Naive thymus-derived CD4-positive, alpha-beta T cell (primary cell): ENCODE measurements at places on chromosomes 2 and 18.
A peak's percentile ranks its signal among the peaks of the same experiment; 100 is the strongest.

- no peaks in the 10 kb centered on the region for H3K4me1 ChIP-seq
- H3K27me3 ChIP-seq: peaks cover 3% of the 10 kb centered on the region
- no peak overlapping the region for H3K4me3 ChIP-seq
- H3K27ac ChIP-seq: no peak overlapping the region
- no peaks in the 10 kb centered on the region for H3K36me3 ChIP-seq
Measured at GRCh38 chr18:46445522-46446313, 211.3 kb downstream of the LOXHD1 start.

GRCh38 chr2:170812710-170813600 lies 3.7 kb upstream of the GAD1 start:
- H3K27ac ChIP-seq: no peak overlapping the region
- DNase-seq: peak; percentile 57
- peaks cover 24% of the 10 kb centered on the region for H3K4me1 ChIP-seq
- H3K4me3 ChIP-seq: no peak overlapping the region
- H3K36me3 ChIP-seq: no peaks in the 10 kb centered on the region

- DNase-seq: no peak
- H3K4me3 ChIP-seq: no peak overlapping the region
- H3K27ac ChIP-seq: no peak overlapping the region
- no peaks in the 10 kb centered on the region for H3K4me1 ChIP-seq
Measured at GRCh38 chr2:71503837-71504236, 50.5 kb downstream of the DYSF start.

GRCh38 chr2:9430316-9431293 lies 7.2 kb downstream of the CPSF3 start:
- no peak for DNase-seq
- no peaks in the 10 kb centered on the region for H3K27me3 ChIP-seq
- H3K36me3 ChIP-seq: peaks cover 4% of the 10 kb centered on the region
- no peaks in the 10 kb centered on the region for H3K4me1 ChIP-seq
- no peak overlapping the region for H3K4me3 ChIP-seq
- H3K27ac ChIP-seq: no peak overlapping the region

DNA sequence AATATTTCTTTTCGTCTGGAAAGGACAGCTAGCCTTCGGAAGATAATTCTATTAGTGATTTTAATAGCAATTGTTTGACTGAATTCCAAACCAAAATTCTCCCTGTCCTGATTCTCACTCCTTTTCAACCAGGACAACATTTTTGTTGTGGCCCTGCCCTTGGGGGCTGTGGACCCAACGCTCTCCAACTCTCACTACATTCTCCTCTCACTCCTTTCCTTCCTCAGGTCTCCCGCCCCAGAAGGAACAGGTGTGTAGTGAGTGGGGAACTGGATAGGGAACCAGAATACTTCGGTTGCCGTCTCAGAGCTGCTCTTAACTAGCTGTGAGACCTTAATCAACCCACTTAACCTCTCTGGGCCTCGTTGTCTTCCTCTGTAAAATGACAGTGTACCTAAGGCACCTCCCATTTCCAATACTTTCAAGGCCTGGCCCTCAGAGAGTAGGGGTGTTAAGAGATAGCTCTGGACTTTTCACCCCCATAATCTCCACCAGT lies 638 bp upstream of the ADD2 start:
- no peak for DNase-seq
- H3K4me3 ChIP-seq: no peak overlapping the region
- H3K36me3 ChIP-seq: no peaks in the 10 kb centered on the region
- H3K4me1 ChIP-seq: peaks cover 7% of the 10 kb centered on the region
- H3K27me3 ChIP-seq: no peaks in the 10 kb centered on the region
- no peak overlapping the region for H3K27ac ChIP-seq

DNA sequence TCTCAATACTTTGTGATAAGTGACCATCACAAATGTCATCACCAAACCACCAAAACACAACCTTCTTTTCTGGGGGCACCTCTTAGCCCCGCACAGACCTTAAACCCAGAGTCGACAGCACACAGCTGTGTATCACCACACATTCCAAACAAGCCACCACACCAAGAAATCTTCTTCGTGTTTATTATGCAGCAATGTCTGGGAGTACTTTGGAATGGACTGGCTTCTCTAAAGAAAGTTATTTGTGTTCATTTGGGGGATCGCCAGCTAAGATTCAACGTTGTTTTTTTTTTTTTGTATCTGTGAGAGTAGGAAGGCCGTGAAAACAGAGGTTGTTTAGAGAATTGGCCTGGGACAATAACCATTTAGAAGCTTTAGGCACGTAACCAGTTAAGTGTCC lies 1.1 kb upstream of the MTA3 start:
- no peak overlapping the region for H3K27ac ChIP-seq
- H3K27me3 ChIP-seq: no peaks in the 10 kb centered on the region
- H3K36me3 ChIP-seq: no peaks in the 10 kb centered on the region

- H3K36me3 ChIP-seq: no peaks in the 10 kb centered on the region
- H3K27ac ChIP-seq: no peak overlapping the region
- H3K4me3 ChIP-seq: no peak overlapping the region
- peaks cover 3% of the 10 kb centered on the region for H3K4me1 ChIP-seq
Measured at GRCh38 chr2:219637842-219638185, 10.4 kb downstream of the SLC4A3 start.

GRCh38 chr2:165634282-165634681 lies 159.8 kb downstream of the GALNT3 start:
- DNase-seq: no peak
- H3K27ac ChIP-seq: no peak overlapping the region
- H3K36me3 ChIP-seq: no peaks in the 10 kb centered on the region
- no peak overlapping the region for H3K4me3 ChIP-seq

DNA sequence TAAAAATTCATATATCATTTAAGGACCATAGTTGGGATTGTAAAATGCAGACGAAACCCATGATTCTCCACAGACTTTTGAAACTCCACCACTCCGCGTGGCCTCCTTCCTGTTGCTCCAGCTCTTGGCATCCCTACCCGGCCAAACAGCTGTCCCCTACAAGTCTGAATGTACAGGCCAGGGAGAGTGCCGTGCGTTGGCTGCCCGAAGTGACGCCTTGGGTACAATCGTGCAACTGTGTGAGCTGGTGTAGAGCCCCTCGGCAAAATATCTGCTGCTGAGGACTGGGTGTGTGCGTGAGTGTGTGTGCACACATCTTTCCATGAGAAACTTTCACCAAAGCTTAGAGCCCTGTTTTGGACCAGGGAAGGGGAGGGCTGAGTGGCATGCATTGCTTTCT lies 43.8 kb upstream of the ZNF516 start:
- H3K27ac ChIP-seq: no peak overlapping the region
- no peak overlapping the region for H3K4me3 ChIP-seq
- H3K27me3 ChIP-seq: no peaks in the 10 kb centered on the region

DNA sequence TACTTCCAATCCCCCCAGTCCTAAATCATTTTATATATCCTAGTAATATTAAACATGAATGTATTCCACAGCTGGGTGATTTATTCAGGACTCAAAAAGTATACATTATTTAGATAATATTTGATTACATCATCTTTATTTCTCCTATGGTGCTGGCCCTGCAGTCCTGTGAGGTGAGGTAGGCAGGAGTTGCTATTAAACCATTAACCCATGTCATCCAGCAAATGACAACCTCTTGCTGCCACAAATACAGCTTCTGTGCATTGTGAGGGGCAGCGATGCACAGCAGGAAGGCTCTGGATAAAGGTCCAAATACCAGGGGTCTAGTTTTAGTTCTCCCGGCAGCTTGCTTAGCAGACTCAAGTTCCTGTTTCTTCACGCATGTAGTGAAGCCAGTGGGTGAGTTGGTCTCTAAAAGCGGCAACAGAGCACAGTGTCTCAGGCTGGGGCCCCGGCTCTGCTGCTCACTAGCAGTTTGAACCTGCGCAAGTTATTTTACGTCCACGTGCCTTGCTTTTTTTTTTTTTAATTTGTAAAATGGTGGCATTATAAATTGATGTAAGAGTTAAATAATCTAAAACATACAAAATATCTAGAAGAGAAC lies 36.1 kb downstream of the INSIG2 start:
- H3K4me1 ChIP-seq: no peaks in the 10 kb centered on the region
- DNase-seq: no peak
- H3K27ac ChIP-seq: no peak overlapping the region
- H3K27me3 ChIP-seq: no peaks in the 10 kb centered on the region
- H3K36me3 ChIP-seq: no peaks in the 10 kb centered on the region
- no peak overlapping the region for H3K4me3 ChIP-seq
